ENCODE measurements at places on chromosomes 5 and 9.

- no peak for DNase-seq
Observed at GRCh38 chr9:97517331-97518089, 16.0 kb downstream of the TMOD1 start.

GRCh38 chr5:74632947-74633356, 7.6 kb downstream of the ENC1 start:
- no peak for DNase-seq

DNA sequence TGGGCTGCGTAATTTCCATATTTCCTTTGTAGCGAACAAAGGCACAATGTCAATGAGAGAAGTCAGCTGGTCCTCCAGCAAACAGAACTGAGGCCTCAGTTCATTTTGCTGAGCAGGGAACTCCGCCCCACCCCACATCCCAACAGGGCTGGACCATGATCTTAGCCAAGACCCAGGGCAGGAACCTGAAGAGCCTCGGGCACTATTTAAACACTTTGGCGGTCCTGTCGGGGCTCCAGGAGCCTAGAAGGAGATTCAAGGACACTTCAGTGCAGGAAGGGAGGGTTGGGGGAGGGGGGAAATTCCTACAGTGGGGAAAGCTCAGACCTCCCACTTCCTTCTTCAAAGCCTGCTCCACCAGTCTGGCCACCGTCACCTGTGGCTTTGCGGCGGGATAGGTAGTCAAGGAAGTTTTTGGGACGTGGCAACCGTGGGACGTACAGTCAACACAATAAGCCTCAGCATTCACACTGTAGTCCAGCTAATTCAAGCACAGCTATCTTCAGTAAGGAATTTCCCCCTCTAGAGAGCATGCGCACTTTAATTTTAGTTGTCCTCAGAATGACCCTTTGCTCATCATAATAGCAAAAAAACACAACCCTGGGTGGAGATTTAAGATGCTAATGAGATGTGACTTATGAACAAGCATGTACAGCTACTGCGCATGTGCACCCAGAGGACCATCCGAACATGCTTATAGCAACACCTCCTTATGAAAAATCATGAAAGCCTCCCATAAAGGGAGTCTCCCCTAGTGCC, 30.9 kb downstream of the S1PR3 start:
- DNase-seq, result no peak

- DNase-seq, result no peak
Observed at GRCh38 chr5:141349917-141350619, at the start of gene PCDHGB1. Gene PCDHGB1 (plus strand): TSS chr5:141350099. CDS start chr5:141350261, 162 bp downstream.

- peak; percentile 40 for DNase-seq
Observed at GRCh38 chr9:133701981-133702797, 36.0 kb downstream of the SARDH start.

- no peak for DNase-seq
Observed at GRCh38 chr5:89457411-89458331, 574.7 kb upstream of the MEF2C start.

GRCh38 chr9:113653746-113654604, 190.4 kb downstream of the RGS3 start:
- DNase-seq, result no peak

DNA sequence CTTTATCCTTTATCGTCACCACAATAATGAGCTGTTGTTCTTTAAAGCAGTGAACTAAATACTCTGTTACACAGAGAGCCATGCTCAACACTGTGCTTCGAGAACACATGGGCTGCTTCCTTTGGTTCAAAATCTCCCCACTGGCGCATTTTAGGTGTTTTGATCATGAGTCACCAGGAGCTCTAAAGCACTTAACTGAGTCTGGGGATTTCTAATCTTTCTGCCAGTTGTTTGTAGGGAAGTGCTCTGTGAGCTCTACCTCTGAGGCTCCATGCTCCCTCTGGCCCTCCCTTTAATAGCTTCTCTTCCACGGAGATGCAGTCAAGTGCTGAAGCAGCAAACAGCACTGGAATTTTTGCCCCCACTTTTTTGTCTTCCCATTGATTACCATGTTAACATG, 17.0 kb downstream of the ERAP2 start:
- no peak for DNase-seq

DNA sequence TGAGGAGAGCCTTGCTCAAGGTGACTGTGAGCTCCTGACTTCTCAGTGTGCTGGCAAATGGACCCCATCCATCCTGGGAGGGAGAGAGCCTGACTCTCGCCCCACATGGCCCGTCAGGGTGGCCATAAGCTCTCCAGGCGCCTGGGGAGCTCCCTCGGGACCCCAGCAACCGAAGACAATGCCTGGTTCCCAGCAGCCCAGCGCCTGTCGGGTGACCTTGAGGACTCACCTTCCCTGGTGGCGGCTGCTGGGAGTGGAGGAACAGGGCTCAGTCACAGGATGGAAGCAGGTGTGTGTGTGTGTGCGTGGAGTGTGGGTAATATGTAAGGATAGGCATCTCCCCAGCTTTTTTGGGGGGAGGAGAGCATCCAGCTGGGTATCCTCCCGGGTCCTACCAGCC, 190.3 kb downstream of the MELK start:
- DNase-seq, result no peak

DNA sequence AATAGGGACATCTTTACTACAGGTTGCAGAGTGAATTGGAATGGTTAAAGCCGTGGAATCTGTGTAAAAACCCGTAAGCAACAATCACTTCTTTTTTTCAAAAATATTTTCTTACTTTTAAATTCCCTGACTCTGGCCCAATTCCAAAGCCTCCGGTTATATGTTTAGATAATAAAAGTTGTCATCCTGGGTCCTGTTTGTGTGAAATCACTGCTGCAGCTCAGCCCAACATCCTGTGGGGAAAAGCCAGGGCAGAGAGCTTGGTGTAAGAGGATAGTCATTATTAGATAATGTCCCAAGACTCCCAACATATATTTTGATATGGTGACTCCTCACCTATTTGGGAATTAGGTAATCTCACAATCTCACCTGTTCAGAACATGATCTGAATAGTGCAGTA, 586.0 kb upstream of the BRINP1 start:
- no peak for DNase-seq

DNA sequence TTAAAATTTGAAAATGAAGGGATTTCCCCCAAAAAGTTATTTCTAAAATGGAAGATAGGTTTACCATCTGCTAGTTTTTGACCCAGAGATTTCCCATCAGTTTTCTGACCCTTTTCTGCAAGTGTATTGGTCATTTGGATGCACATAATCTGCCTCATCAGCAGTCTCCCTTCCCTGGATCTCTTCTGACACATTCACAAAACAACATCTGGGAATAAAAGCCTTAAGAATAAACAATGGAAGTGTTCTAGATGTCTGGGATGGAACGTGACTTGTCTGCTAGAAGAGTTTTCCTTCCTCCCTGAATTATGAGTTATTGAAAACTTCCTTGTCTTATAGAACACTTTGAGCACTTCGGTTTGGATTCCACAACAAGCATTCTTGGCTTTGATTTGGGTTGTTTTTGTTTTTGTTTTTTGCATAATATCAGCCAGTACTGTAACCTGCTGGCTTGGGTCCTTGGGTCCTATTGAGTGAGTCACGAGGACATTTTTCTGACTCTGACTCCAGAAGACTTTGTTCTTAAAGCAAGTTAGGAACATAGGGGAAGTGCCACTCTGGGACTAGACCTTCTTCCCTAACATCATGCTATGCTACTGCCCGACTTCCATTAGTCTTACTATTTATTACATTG, 18.2 kb upstream of the ESM1 start:
- no peak for DNase-seq

- DNase-seq, result no peak
Observed at GRCh38 chr9:91269907-91270491, 91.7 kb downstream of the AUH start.

GRCh38 chr5:120564013-120564412, 99.9 kb downstream of the PRR16 start:
- DNase-seq, result no peak

GRCh38 chr5:150461231-150461630, 11.7 kb upstream of the RPS14 start:
- DNase-seq, result no peak

GRCh38 chr5:91491229-91491628, 108.1 kb upstream of the ARRDC3 start:
- DNase-seq, result no peak

DNA sequence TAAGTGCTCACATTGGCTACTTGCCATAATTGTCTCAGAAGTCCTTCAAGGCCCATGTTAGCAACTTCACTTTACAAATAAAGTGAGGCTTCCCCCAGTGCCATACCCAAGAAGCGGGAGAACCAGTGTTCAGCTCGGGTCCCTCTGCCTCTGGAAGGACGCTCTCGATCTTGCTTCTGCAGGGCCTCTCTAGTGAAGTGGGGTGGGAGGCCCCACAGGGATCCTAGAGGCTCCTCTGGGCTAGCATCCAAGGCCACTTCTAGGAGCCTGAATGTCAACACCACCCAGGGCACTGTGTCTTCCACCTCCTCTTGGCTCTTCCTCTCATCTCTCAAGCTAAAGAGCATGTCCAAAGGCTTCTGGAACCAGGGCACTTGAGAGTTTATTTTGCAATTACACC, 282.5 kb downstream of the GADD45G start:
- no peak for DNase-seq

DNA sequence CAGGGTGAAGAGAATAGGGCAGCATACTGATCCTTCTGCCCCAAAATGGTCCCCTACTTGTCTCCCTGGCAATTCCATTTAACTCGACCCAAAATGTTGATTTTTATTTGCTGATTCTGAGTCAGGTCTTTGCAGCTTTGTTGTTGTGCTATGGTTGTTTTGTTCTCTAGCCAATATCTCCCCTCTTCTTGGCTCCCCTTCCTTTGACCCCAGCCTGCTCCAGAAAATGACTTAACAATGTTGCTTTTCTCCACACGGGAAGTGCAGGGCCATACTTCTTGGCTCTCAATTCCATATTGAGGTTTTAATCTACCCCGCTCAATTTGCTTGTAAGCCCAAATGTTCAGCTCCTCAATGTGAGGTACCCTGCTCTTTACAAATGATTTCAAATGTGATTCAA, 330.0 kb downstream of the RASEF start:
- no peak for DNase-seq

GRCh38 chr5:2997179-2997578, 245.7 kb upstream of the IRX2 start:
- no peak for DNase-seq

GRCh38 chr9:133333566-133333965, 2.4 kb downstream of the SURF6 start:
- no peak for DNase-seq

GRCh38 chr5:107277485-107278125, 393.1 kb downstream of the EFNA5 start:
- DNase-seq, result no peak

DNA sequence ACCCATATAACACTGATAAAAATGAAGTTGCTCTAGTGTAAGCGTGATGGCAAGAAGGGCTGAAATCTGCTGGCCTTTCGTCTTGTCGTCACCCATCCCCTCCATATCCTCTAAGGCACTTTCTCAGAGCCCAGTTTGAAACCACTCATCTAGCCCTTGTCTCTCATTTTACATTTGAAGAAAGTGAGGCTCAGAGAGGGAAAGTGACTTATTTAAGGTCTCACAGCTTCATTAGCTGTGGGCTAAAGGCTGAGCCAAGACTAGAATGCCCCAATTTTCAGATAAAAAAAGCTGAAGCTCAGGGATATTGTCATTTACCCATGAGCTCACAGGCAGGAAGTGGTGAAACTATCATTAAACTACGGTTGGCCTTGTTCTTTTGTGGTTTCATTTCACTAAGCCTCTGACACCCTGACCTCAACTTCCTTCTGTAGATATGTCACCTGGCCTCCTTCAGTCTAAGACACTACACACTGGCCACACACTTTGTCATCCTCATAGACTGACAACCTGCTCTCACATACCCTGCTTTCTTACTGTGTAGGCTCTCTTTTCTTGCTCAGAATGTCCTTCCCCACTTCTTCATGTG, 176.7 kb upstream of the DMAC1 start:
- peak; percentile 21 for DNase-seq
